ENCODE measurements at places on chromosomes 3 and 15.

- DNase-seq: no peak
Observed at GRCh38 chr3:37660782-37661181, 200.9 kb upstream of the CTDSPL start.

GRCh38 chr15:72751751-72752455 lies 31.7 kb downstream of the ADPGK start:
- DNase-seq: no peak

GRCh38 chr3:157088601-157089454 lies 71.1 kb downstream of the CCNL1 start:
- peak; percentile 86 for DNase-seq

DNA sequence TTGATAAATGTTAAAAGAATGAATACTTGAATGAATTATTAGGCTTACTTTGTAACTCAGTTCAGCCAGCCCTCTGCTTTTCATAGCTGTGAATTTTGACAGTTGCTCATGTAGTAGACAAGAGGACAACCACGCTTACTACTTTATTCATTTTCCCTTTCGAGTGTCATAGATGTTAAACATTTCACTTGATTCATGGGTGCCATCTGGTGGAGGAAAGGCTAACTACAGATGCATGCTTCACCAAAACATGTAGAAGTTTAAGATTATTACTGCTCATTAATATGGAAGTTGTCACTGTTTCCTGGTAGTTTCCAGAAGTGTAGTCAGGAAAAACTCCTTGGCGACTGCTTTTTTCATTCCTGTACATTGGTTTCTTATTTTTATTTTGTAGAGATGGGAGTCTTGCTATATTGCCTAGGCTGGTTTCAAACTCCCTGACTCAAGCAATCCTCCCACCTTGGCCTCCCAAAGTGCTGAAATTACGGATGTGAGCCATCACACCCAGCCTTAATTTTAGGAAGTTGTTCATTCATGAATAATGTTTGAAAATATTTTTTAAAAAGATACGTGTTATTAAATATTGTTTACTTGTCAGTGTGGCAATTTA lies 163.2 kb downstream of the B3GALNT1 start:
- DNase-seq: peak; percentile 26

DNA sequence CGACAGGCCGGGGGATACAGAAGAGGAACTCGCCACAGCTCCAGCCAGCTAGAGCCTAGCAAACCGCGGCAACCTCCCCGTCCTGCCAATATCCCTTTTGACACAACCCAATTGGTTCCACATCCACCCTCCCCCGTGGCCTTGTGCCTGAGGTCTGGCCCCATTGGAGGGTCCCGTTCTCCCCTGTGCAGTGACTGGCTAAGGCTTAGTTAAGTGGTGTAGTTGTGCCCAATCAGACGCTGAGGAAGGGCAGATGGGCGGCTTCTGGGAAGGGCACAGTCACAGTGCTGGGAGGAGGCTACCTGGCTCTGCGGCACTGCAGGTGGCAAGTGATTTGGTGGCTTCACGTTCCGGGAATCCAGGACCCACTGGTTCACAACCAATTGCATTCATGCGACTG lies 78.6 kb downstream of the SNRK start:
- no peak for DNase-seq

DNA sequence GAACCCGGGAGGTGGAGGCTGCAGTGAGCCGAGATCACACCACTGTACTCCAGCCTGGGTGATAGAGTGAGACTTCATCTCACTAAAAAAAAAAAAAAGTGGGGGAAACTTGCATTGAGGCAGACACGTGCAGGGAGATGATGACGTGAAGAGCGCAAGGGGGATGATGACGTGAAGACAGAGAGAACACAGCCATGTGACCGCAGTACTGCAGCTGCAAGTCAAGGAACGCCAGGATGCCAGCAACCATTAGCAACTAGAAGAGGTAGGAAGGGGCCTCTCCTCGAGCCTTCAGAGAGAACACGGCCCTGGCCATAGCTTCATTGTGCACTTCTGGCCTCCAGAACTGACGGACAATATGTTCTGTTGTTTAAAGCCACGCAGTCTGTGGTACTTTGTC lies 28.3 kb downstream of the RFT1 start:
- no peak for DNase-seq

- DNase-seq: no peak
Observed at GRCh38 chr3:181976526-181976925, 264.8 kb downstream of the SOX2 start.

GRCh38 chr3:165406425-165406824 lies 210.2 kb upstream of the SLITRK3 start:
- no peak for DNase-seq

- DNase-seq: no peak
Observed at GRCh38 chr3:100471444-100471843, 21.0 kb upstream of the TMEM45A start.

DNA sequence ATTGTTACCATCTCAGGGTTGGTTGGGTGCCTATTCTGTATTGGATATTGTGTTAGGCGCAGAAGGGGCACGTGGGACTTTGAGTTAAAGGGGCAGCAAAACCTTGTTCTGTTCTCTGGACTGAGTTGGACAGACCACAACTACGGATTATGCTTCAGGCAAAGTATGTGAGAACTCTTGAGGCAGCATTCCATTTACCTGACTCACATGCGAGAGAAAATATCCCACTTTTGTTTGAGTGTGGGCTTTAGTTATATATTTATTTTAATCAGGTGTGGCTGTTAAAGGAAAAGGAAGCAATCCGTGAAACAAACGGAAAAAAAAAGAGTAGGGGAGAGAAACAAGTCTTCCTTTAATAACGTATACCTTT lies 627 bp upstream of the PLS1 start:
- no peak for DNase-seq

- no peak for DNase-seq
Observed at GRCh38 chr15:68081869-68082505, 27.9 kb downstream of the PIAS1 start.

DNA sequence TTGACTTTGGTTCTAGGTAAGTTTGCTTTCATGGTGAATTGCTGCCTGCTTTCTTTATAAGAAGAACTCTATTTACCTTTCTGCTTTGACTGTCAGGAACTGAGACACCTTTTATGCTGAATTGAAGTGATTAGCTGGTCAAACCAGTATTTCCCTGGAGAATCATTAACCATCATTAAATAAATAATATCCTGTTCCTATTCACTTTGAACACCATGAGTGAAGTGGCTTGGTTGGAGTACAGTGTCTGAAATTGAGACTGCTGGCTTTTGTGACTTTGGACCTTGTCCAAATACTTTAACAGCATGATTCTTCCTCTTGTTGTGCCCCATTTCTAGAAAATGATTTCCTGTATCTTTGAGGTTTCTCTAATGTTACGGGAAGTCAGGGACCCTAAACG lies 5.6 kb upstream of the TMEM62 start:
- no peak for DNase-seq

DNA sequence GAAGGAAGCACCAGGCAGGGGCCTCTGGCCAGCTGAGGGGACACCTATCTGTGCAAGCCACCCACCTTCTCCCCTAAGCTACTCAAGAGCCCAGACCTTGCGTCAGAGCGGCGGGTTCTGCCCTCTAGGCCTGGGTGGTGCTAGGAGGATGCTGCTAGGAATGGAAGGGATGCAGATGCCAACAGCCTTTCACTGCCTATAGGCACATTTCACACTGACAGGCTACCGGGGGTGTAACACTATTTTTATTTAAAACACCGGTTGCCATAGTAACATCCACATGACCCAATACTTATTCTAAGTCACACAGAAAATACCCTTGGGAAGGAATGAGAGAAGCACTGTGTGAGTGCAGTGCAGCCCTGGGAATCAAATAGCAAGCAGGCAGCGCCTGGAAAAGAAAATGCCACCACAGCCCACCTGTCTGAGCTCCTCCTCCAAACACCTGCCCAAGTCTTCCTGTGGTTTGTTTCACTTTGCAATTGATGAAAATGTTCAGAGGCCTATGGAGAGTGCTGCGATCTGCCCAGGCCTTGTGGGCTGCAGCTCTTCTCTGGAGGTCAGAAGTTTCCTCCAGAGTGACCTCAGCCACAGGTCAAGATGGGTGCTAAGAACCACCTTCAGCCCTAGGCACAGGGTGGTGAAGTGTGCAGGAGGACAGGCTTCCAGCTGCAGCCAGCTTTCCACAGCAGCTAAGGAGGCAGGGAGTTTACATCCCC lies 113.5 kb upstream of the TOPAZ1 start:
- no peak for DNase-seq

Data from stimulated activated CD8-positive, alpha-beta memory T cell treated with anti-CD3 and anti-CD28 coated beads, Interleukin-15, amount 100 ng/mL, for 24 hours (primary cell).